Calu3 (cell line): ENCODE measurements at places on chromosomes 16 and 17. TPM values are rescaled to one million over a fixed set of nuclear protein-coding genes. Genes with fewer than 3 reads are reported as not detected.

DNA sequence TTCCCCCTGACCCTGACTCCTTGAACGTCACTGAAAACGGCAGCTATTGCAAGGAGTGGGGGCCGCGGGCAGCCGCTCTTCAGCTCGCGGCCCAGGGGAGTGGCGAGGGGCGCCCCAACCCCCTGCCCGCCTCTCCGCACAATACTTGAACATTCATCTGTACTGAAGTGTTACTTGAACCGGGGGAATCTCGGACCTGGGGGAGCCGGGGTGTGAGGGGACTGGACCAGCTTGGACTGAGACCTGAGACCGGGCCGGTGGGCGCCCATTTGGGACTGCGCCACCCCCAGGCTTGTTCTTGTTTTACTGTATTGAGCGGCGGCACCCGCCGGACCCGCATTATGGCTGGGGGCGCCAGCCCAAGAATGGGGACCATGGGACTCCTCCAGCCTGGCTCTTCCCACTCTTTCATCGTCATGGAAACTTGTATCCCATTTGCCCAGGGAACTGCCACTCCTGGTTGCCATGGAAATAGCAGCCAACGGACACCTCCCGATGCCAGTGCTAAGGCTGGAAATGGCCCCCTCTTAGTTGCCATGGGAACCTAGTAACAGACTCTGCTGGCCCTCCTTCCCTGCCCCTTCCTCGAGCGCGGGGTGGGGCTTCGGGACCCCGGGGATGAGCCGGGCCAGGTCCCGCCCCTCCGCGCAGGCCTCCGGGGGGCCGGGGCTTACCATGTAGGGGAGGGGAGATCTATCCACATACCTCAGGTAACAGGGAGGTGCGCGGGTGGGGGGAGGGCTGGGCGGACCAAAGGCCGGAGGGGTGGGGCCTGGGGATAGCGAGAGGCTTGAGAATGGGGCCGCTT is 805 bp upstream of the ORAI3 start:
- DNase-seq: peak; percentile 76

DNA sequence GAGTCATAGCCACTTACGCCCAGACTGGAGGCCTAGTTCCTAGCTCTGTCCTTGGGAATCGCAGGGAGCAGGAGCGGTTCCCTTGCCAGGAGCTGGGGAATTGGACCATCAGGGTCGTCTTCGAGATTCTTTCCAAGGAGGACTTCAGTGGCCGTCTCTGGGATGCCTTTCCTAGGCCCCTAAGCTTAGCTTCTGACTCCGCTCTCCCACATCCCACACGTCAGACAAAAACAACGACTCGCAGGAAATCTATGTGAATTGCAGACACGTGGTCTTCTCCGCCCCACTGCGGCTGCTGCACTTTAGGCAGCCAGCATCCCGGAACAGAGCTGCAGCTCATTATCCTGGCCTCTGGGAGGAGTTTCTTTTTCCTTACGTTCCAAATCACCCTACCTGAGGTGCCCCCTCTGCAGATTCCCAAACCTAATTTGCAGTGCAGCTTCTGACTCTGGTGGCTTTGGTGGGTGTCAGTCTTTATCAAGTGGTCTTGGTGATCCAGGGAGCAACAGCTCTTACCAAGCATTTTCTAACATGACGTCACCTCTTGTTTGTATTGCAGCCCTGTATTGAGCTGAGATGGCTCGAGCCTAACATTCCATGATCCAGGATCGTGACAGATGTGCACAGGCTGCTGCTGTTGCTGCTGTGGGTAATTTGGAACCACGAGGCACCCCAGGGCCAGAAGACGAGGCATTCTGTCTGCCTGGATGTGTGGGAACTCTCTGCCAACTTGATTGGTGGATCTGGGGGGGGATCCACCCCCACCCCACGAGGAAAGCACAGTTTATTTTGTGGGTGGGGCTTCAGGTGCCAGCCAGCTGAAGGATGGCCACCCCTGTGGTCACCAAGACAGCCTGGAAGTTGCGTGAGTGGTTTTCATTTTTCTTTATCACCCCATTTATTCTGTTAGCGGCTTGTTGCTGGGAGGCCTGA is 1.1 kb downstream of the KATNB1 start:
- peak; percentile 58 for DNase-seq

DNA sequence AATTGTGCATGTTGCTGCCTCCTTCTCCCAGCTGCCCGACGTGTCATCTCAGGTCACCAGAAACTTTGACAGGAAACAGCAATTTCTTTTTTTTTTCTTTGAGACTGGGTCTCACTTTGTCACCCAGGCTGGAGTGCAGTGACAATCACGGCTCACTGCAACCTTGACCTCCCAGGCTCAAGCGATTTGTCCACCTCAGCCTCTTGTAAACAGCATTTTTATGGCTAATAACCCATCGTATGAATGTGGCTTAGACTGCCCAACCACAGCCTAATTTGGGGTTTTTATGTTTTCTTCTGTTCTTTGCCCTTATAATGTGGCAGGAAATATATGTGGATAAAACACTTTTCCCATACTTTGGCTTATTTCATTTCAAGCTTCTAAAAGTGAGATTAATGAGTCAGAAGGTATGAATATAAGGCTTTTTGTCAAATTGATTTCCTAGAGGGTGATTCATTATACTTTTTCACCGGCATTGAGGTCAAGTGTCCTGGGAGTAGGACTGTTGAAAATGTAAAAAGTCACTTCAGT is 31.0 kb upstream of the SLC5A10 start:
- DNase-seq: no peak

DNA sequence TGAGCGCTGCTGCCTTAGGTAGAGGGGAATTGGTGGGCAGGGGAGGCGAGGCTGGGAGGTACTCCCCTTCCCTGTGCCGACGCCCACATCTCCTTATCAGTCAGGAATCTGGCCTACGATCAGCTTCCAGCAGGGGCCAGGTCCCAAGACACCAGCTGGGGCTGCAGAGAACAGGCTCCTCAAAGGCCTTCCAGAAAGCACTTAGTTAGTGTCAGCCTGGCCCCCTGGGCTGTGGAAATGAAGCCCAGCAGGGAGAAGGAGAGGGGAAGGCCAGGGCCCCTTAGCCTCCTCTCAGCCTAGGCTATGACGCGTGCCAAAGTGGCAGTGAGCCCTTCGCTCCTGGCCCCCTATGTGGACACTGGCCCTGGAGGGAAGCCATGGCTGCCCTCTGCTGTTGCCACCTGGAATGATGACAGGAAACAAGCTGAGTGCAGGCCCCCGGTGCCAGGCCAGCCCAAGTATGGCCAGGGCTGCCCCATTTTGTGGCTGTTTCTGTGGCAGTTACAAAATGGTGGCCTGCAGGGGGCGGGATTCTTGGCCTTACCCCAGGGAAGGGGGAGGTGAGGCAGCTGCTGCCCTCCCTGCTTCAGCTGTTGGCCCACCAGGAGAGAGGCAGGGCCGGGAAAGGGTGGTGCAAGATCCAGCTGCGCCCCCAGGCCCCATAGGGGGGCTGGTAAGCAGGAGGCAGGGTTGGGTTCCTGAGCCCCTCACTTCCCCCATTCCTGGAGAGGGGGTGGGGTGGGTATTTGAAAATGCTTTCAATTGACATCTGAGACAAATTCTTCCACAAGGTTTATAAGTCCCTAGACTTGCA is 11.3 kb downstream of the TBX4 start:
- DNase-seq: no peak

- peak; percentile 79 for DNase-seq
Measured at GRCh38 chr17:50043290-50044148, 12.4 kb upstream of the ITGA3 start.

DNA sequence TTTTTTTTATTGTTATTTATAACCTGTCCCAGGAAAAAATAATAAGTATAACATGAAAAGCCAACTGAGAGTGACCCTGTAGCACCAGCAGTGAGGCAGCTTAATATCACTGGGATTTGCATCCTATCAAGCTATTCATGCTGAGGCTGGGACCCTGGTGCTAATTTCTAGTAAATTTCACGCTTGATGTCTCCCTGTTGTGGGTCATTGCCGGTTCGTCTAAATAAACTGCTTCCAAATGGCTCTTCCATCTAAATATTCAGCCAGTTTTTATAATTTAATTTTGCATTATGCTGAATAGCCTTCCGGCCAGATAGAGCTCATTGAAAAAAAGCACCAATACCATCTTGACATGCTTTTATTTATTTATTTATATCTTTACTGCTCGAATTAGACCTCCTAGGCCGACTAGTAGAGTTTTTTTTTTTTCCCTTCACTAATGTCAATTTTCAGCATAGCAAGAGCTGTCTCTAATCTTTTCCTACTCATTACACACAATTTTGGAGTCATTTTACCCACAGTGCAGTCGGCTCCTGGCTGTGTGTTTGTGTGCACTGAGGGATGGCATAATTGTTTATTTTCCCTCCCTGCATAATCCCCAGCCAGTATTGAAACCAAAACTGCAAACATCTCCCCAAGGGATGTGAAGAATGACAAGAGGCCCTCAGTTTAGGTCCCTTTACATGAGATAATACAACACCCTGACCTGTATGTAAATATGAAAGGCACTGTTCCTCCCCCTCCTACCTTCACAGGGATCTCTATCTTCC is 168.8 kb downstream of the AATF start:
- no peak for DNase-seq

GRCh38 chr16:17237350-17237944 is 233.3 kb downstream of the XYLT1 start:
- no peak for DNase-seq

DNA sequence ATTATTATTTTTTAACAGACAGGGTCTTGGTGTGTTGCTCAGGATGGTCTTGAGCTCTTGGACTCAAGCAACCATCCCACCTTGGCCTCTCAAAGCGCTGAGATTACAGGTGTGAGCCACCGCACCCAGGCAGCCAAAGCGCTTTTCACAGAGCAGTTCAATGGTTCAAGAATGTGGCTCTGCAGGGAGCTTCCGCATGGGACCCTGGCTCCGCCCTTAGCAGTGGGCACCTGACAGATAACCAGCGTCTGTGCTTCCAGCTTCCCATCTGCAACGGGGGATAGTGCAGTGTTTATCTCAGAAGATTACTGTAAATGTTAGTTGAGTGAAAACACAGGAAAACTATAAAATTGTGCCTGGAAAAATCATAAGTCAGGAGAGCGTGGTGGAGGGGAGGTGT is 99.4 kb downstream of the KCNJ12 start:
- DNase-seq: no peak

GRCh38 chr16:75004460-75004859 is 5.6 kb downstream of the ZNRF1 start:
- DNase-seq: no peak

DNA sequence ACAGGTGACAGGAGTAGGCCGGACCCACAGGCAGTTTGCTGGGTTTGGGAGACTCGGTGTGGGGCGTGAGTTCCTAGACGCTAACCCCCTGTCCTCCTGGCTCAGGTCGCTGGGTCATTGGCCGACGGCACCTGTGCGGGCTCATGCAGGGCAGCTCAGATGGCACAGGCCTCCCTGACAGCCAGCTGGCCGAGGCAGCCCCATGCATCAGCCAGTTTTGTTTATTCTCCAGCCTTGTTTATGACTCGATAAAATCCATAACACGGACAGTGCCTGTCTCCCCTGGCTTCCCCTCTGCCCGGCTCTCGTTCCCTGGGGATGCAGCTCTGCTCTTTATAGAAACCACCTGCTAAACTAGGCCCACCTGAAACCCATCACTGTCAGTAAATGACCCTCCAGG is 46.0 kb downstream of the SDK2 start:
- no peak for DNase-seq

DNA sequence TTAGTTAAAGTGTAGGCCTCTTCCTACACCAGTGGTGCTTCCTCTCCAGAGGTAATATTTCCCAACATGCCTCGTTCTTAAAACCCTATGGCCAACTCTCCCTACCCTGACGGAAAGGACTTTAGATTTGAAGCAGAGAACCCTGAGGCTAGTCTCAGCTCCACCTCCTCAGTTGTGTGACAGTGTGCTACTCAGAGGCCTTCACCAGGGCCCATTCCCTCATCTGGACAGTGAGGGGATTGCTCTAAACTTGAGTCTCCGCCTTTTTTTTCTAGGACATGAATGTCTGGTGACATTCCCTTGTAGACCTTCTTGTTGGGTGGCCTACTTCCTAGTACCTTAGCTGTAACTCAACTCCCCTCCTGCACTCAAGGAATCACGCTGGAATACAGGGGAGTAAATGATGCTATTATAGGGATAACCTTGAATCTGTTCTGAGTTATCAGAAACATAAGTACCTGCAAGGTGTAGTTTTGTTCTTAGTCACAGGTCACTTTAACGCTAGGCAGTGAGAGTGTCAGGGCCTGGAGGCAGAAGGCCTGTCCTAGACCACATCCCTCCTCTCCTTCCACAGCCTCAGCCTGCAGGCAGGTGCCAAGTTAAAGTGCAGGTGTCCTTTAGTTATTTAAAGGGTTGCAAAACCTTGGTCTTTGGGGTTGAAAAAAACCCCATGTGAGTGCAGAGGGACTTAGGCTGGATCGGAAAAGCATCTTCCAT is 26.9 kb downstream of the LDHD start:
- no peak for DNase-seq

- DNase-seq: no peak
Measured at GRCh38 chr16:66491716-66492064, 58.2 kb downstream of the TK2 start.

GRCh38 chr17:38333635-38334295 is 10.0 kb downstream of the GPR179 start:
- DNase-seq: peak; percentile 89

DNA sequence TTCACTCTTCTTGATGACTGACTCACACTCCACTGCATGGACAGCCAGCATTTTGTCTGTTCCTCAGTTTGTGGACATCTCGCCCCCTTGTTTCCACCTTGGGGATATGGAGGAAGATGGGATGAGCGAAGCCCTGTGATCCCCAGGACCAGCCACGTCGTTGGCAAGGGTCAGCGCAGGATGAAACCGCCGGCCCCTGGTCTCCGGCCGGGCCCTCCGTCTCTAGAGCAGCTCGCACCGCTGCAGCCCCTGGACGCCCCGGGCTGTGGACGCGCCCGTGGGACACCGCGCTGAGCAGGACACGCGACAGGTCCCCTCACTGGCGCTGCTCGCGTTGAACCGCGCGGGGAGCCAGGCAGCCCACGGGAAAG is 604 bp upstream of the ZC3H18 start:
- DNase-seq: peak; percentile 13

- no peak for DNase-seq
Measured at GRCh38 chr16:1808691-1809090, 15.2 kb upstream of the IGFALS start.

Gene ZNF423
- total RNA-seq: not detected in 2 replicates

Gene OTOP2
- total RNA-seq: not detected in 2 replicates

Gene CES3
- total RNA-seq: 0.64 and 2.5 TPM in 2 replicates

Gene DHX38
- total RNA-seq: 83.0 and 86.4 TPM in 2 replicates

Gene RGS9
- 0.49 and 0.54 TPM in 2 replicates for total RNA-seq

Gene P3H4
- total RNA-seq: 19.9 and 22.5 TPM in 2 replicates

Gene TSPOAP1
- not detected in 2 replicates for total RNA-seq

Gene IL17C
- not detected in 2 replicates for total RNA-seq

Gene EPOP
- total RNA-seq: 15.3 and 20.9 TPM in 2 replicates

Gene ARRB2
- total RNA-seq: 21.1 and 27.6 TPM in 2 replicates

Gene UNC45B
- not detected in 2 replicates for total RNA-seq
